Activated naive CD4-positive, alpha-beta T cell treated with anti-CD3 and anti-CD28 coated beads, Interleukin-2, amount 50 U/mL, for 72 hours (primary cell): ENCODE measurements at places on chromosomes 5 and 9. TPM values are rescaled to one million over a fixed set of nuclear protein-coding genes. Genes with fewer than 3 reads are reported as not detected.

The PLCXD3 gene
- total RNA-seq: not detected

The BASP1 gene
- 0.16 TPM for total RNA-seq

The CDX1 gene
- not detected for total RNA-seq

The FOXD4L4 gene
- not detected for total RNA-seq

The PCDHA1 gene
- total RNA-seq: not detected

The PCDHB5 gene
- not detected for total RNA-seq

The PCDHAC1 gene
- not detected for total RNA-seq

The YIPF5 gene
- total RNA-seq: 36.6 TPM

The DMGDH gene
- total RNA-seq: not detected

The GRIA1 gene
- not detected for total RNA-seq

The RNF180 gene
- total RNA-seq: not detected

The EQTN gene
- not detected for total RNA-seq

The LOX gene
- total RNA-seq: not detected

The MRPS27 gene
- total RNA-seq: 116 TPM

The WWC1 gene
- total RNA-seq: 6.1 TPM
